ENCODE measurements at places on chromosomes 1 and 21.

GRCh38 chr1:202367271-202367670 lies 18.8 kb downstream of the PPP1R12B start:
- DNase-seq: no peak

DNA sequence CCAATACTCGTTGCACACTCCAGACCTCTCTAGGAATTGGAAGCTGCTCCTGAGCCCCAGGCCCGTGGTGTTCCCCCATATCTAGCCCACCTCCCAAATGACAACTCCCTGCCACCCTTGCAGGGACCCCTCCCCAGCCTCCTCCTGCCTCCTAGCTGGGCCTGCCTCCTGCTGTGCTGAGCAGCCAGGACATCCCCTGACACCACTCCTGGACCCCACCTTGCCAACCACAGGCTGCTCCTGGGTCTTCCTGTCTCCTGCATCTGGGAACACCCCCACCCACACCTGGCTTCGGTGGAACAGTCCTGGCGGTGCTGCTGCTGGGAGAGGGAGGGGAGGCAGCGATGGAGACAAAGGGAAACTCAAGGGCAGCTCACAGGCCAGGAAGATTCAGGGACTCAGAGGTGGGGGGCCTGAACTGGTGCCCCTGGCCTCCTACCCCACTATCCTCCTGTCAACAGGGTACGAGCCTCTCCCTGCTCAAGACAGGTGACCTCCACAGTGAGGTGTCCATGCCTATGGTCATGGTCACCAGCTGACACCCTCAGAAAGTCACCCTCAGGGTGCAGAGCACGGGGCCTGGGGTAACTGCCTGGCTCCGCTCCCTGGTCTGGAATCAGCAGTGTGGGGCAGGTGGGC lies 81.2 kb downstream of the RIPK4 start:
- no peak for DNase-seq

- DNase-seq: no peak
Measured at GRCh38 chr1:39835935-39836594, 47.2 kb downstream of the TRIT1 start.

GRCh38 chr1:212141404-212141803 lies 105.9 kb downstream of the DTL start:
- DNase-seq: no peak

GRCh38 chr1:183139281-183139942 lies 46.7 kb upstream of the LAMC2 start:
- no peak for DNase-seq

DNA sequence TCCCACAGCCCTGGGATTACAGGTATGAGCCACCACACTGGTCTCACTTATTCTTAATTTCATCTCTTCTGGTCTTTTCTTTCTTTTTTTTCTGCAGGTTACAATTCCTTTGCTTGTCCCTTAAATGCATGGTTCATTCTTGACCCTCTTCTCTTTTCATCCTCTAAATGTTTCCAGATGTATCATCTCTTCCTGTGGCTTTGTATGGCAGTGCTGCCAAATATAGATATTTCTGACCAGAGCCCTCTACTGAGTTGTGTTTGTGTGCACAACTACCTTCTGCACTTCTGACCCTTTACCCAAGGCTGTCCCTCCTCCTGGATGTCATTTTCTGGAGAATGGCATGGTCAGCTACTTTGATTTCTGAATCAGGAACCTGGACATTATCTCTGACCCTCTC lies 32.5 kb downstream of the OLFML3 start:
- DNase-seq: no peak

GRCh38 chr21:45228656-45229240 lies 58.9 kb downstream of the POFUT2 start:
- DNase-seq: no peak

- no peak for DNase-seq
Measured at GRCh38 chr1:226519716-226520598, 28.6 kb upstream of the STUM start.

GRCh38 chr1:165894591-165894990 lies 67.2 kb downstream of the UCK2 start:
- no peak for DNase-seq

- DNase-seq: no peak
Measured at GRCh38 chr1:54239631-54240031, 39.7 kb downstream of the MRPL37 start.

- DNase-seq: no peak
Measured at GRCh38 chr1:33301273-33301984, 19.5 kb downstream of the A3GALT2 start.

- DNase-seq: no peak
Measured at GRCh38 chr1:117662667-117663066, 56.8 kb downstream of the TENT5C start.

GRCh38 chr1:39084191-39084590 lies 58.0 kb downstream of the NDUFS5 start:
- DNase-seq: no peak

DNA sequence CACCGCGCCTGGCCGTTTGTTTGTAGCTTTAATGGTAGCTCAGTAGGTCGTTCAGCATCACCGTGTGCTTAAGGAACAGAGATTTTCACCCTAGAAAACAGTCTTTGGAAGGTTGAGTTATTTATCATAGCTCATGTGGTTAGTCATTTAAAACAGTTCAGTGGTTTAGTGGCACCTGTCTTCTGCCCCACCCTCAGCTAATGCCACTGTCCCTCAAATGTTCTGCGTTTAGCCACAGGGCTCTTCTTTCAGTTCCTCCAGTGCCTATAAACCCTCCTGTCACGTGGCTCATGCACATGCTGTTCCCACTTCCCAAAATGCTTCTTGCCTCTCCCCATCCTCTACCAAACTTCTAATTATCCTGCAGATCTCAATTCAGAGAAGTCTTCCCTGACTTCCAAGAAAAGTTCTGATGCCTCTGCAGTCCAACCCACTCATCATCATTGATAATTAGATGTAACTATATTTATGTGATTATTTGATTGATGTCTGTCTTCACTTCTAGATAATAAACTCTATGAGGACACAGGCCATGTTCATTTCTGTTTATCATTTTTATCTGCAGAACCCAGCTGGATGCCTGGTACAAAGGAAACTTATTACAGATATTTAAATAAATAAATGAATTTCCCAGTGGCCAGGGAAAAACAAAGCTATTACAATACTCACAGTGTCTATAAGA lies 14.4 kb upstream of the DIPK1A start:
- DNase-seq: no peak

DNA sequence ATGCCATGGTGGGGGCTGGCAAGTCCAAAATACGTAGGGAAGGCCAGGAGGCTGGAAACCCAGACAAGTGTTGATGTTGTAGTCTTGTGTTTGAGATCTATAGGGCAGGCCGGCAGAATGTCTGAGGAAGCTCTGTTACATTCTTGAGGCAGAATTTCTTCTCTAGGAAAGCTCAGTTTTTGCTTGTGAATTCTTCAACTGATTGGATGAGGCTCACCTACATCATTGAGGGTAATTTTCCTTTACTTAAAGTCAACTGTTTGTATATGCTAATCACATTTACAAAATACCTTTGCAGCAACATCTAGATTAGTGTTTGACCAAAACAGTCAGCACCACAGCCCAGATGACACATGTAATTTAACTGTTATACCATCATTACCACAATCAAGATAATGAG lies 37.0 kb downstream of the PATJ start:
- DNase-seq: no peak

GRCh38 chr21:45277101-45278045 lies 10.3 kb downstream of the POFUT2 start:
- no peak for DNase-seq

DNA sequence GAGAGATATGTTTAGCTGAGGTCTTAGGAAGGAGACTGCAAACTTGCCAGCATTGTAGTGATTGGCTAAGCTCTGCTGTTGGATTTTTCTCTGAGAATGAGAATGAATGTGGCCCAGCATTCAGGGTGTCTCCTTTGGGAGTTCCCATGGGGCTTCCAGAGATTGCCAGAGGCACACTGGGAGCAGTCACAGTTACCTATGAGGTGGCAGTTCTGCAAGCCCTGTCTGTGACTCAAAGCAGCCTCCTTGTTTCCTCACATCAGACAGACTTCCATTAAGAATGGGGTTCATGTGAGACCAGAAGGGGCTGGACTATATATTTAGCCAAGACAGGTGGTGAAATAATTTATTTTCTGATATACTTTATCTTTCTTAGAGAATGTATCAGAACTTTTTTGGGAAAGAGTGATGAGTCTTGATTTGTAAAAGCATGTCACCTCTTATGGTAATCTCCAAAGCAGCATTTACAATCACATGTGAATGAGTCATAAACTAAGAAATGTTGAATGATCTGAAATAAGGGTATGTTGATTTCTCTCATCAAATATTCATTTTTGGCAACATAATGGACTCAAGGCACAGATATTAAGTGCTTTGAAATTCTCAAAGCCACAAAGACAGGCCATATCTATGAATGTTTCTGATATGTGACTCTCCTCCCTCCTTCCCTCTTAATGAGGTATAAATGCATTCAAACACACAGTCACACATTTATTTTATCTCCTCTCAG lies 9.5 kb upstream of the SLC19A2 start:
- DNase-seq: no peak

GRCh38 chr1:95181096-95181495 lies 52.9 kb upstream of the RWDD3 start:
- DNase-seq: no peak
